ENCODE measurements at places on chromosomes 12 and 14. TPM values are rescaled to one million over a fixed set of nuclear protein-coding genes. Genes with fewer than 3 reads are reported as not detected.

Gene ENDOU
- polyA plus RNA-seq = not detected

Gene USP44
- polyA plus RNA-seq = 2.2 TPM

Gene GPD1
- polyA plus RNA-seq = not detected

Gene DUSP16
- 16.8 TPM for polyA plus RNA-seq

Gene CCDC175
- not detected for polyA plus RNA-seq

Gene BEGAIN
- 0.09 TPM for polyA plus RNA-seq

Gene GPR65
- 35.0 TPM for polyA plus RNA-seq

DNA sequence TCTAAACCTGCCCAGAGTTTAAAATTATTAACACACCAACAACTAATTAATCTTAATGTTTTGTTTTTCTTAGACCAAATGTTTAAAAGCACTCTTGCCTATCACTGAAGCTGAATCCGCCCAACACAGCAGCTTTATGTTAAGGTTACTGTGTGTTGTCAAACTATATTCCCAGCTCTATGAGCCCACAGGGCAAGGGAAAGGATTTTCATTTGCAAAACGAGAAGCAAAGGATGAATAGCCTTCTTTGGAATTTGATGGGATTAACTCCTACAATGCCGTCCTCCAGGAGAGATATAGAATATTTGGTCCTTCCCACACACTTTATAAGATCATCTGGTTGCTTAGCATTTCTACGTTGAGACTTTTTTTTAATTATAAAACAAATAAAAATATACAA, 43.7 kb downstream of the DUSP16 start:
- DNase-seq = no peak

DNA sequence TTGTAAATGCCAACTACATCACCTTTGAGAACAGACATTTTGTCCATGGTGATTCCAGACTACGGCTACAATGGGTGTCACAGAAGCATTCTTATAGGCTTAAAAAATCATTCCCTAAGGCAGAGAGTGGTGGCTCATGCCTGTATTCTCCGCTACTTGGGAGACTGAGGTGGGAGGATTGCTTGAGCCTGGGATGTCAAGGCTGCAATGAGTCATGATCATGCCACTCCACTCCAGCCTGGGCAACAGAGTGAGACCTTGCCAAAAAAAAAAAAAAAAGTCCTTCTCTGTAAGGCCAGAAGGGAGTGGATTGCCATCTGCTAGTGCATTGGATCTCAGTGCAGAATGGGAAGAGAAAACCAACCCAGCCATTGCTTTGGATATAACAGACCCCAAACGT, 522.5 kb downstream of the VRK1 start:
- DNase-seq = no peak

DNA sequence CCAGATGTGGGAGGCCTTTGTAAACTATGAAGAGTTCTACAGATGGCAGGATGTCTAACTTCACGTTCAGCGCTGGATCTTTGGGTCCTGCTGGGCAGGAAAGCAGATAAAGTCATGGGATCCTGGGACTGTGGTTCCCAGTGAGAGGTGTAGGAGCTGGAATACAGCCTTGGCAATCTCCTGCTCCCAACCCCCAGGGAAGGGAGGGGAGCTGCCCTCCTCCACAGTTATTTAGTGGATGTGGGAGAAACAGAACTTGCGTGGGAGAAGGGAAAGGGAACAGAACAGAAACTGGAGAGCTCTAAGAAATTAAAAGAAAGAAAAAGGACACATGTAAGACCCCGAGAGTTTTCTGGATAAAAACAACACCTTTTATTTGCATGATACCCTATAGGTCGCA, 37.0 kb downstream of the NUAK1 start:
- DNase-seq = no peak

GRCh38 chr14:50970886-50971781, 26.9 kb upstream of the PYGL start:
- DNase-seq = no peak

- no peak for DNase-seq
These were observed 13.3 kb downstream of the TNS2 start for GRCh38 chr12:53062977-53063707.

DNA sequence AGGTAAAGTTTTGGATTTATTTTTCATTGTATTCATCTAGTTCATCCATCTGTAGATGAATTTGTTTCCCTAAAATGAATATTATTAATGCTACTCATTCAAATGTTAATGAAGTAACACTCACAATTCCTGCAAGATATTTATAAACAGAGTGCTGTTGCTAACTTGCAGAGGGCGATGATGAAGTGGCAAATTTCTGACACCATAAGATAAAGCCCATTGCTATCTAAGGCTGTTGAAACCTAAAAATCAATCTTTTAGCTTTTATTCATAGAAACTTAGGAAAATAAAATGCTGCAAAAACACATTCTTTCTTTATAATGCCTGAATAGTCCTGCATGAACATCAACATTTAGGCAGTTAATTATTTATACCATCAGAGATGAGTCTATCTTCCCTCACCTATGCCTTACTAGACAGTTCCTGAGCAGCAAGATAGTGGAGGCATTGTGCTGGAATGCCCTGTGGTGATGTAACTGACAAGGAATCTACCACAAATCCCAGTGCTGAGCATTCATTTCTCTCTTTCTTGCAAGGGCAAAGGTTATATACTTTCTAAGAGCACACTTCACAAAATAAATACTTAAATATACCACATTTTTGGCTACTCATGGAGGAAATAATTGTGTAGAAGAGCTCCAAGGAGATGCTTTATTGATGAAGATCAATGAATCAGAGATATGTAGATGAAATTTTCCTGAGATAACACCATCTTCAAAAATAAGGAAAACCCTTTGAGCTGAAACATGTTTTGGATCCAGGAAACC, 57.6 kb downstream of the LMNTD1 start:
- DNase-seq = no peak

DNA sequence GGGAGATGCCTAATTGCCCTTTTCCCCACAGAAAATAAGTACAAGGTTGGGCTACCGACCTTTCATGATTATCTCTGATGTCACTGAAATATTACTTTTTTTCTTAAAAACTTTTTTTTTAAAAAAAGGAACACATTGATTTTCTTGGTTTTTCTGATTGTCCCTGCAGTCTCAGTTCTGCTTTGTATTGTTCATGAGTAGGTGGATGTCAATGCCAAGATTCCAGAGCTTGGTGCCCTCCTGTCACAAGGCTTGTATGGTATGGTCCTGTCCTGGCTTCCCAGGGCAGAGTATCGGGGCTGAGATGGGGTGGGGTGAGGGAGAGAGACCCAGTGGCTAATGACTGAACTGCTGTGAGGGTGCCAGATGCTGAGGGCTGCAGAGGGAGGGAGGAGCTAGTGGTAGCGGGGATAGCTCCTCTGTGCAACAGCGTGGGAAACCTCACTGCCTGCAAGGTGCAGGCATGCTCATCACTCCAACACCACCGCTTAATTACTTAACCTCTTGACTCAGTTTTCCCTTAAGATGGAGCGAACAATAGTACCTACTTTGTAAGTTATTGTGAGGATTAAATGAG, 4.4 kb upstream of the CTDSP2 start:
- DNase-seq = peak; percentile 38

- DNase-seq = no peak
These were observed 2.8 kb downstream of the ARHGEF40 start for GRCh38 chr14:21072781-21073339.

- DNase-seq = no peak
These were observed 406.9 kb upstream of the CLEC14A start for GRCh38 chr14:38662781-38663180.

- no peak for DNase-seq
These were observed 55.3 kb downstream of the DICER1 start for GRCh38 chr14:95101736-95102679.

Measured in CD4-positive, alpha-beta memory T cell (primary cell).